ENCODE measurements at places on chromosomes 4 and X.

- DNase-seq, result no peak
These were observed 1060.8 kb downstream of the FAT4 start for GRCh38 chr4:126375462-126376054.

DNA sequence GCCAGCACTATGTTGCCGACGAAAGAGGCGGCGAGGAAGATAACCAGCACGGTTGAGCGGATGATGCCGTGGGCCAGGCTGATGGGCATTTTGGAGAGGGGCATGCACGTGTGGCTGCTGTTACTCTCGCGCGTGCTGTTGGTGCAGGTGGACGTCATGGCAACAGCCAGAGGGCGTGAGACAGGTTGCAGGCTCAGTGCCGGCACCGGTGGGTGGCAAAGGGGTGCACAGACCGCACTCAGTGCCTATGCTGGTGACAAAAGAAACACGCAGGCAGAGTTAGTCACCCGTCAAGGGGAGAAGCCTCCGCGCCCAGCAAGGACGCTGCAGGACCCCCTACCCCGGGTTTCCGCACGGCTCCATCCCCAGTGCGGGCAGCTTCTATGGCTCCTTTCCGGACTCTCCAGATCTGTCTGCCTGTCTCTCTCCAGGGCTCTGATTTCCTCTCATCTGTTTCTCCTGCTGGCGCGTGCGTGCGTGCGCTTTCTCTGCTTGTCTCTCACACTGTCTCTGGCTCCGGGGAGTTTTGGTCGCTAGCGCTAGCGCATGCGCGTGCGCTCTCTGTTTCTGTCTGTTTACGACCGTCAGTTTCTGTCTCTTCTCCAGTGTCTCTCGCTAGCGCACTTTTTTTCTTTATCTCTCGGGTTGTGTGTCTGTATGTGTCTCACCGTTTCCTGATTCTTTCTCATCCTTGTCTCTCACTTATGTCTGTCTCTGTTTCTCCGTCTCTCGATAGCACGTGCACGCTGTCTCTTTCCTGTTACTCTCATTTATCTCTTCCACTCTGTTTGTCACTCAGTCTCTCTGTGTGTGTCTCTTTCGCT, 2.1 kb downstream of the GPR101 start:
- DNase-seq, result no peak

GRCh38 chrX:66004928-66005829, 34.7 kb downstream of the VSIG4 start:
- no peak for DNase-seq

DNA sequence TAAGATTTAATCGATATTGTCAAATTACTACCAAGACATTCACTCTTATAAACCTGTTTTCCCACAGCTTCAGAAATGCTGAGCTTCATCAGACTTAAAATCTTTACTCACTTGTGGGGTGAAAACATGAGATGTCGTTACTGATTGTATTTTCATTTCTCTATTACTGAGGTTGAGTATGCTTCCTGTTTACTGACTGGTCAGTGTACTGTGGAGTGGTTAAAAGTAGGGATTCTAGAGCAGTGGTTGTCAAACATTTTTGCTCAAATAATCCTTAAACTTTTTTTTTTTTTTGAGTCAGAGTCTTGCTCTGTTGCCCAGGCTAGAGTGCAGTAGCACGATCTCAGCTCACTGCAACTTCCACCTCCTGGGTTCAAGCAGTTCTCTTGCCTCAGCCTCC, 50.3 kb downstream of the NSUN7 start:
- no peak for DNase-seq

- DNase-seq, result no peak
These were observed 1.8 kb downstream of the FLNA start for GRCh38 chrX:154372612-154373022.

DNA sequence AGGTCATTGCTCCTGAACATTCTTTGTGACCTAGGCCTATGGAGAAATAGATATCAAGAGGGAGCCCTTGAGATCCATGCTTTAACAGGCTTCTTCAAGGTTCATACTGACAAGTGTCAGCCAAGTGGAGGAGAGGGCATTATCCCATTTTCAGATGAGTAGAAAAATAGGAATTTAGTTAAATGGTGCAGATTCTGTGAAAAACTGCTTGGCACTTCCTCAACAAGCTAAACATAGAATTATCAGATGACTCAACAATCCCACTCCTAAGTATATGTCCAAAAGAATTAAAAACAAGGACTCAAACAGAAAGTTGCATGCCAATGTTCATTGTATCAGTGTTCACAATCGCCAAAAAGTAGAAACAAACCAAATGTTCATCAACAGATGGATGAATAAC, 43.8 kb upstream of the KCNIP4 start:
- DNase-seq, result no peak

DNA sequence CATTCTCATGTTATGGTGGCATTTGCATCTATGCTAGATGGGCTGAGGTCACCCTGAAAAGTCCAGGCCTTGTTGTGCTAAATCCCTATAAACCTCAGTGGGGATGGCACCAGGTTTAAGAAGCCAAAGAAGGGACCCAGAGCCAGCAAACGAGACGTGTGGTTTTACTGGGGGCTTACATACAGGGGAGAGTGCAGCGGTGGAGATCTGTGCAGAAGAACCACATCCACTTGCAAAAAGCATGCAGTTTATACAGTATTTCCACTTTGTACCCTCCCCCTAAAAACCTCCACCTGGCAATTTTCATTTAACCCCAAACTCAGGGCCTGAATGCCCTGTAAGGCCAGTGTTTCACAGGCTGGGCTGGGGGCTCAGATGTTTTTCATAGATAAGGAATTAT, 134.9 kb upstream of the GATB start:
- no peak for DNase-seq

DNA sequence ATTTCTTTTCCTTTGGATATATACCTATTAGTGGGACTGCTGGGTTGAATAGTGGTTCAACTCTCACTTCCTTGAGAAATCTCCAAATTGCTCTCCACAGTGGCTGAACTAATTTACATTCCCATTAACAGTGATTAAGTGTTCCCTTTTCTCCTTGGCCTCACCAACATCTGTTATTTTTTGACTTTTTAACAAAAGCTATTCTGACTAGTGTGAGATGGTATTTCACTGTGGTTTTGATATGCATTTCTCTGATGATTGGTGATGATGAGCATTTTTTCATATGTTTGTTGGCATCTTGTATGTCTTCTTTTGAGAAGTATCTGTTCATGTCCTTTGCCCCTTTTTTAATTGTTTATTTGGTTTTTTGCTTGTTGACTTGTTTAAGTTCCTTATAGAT, 413.0 kb downstream of the MAPK10 start:
- DNase-seq, result no peak

- no peak for DNase-seq
These were observed 25.5 kb upstream of the TMSB4X start for GRCh38 chrX:12949205-12949926.

GRCh38 chr4:4803216-4803911, 56.1 kb upstream of the MSX1 start:
- no peak for DNase-seq

DNA sequence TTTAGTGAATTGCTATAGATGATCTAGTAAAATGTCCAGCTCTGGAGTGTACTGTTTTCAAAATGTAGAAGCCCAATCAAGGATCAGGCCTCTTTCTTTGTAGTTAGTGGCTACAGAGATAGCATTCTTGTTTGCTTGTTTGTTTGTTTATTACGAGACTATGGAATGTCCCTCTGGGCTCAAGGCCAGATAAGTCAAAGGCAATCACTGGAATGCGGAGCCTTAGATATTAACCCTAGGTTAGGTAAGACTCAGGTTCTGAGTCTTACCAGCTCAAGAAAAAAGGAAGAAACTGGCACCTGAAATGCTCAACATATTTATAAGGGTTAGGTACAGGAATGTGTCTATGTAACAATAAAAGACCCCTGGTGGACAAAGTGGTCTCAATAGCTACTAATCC, 261.5 kb downstream of the SLC7A11 start:
- no peak for DNase-seq

DNA sequence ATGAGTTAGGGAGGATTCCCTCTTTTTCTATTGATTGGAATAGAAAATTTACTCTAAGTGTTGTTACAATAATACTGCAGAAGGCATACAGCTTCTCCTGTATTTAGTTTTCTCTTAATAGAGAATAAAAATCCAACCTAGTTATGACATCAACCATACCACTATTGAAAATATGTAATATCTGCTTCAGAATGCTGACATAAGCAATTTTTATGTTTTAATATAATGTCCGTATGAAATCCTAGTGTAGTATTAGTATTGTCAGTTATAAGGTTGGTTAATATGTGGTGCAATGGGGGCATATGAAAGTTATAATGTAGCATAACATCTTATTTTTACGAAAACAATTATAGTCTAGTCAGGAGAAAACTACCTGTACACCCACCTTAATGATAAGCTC, 68.2 kb downstream of the HEPH start:
- DNase-seq, result no peak

DNA sequence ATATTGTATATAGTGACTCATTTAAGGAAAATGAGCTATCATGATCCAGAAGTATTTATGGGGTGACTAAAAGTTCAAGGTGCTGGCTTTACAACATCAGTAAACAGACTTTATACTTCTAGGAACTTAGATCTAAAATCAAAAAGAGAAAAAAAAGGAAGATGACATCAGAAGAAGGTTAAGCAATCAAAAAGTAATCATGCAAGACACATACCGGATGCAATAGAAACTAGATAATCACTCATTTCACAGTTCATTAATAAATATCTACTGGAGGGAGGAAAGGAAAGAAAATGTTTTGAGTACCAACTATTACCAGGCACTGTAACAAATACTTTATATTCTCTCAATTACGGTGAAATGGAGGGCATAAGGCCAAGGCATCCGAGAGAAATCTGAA, 276.4 kb downstream of the SPRY1 start:
- no peak for DNase-seq

GRCh38 chr4:82774711-82775171, 23.9 kb downstream of the SCD5 start:
- DNase-seq, result no peak

GRCh38 chr4:52862639-52863161, 583 bp downstream of the RASL11B start:
- no peak for DNase-seq

GRCh38 chrX:9222299-9222698, 188.4 kb upstream of the FAM9B start:
- no peak for DNase-seq

- DNase-seq, result no peak
These were observed 25.5 kb upstream of the ZNF330 start for GRCh38 chr4:141195095-141195707.

GRCh38 chr4:116516711-116517110, 568.7 kb downstream of the TRAM1L1 start:
- no peak for DNase-seq

DNA sequence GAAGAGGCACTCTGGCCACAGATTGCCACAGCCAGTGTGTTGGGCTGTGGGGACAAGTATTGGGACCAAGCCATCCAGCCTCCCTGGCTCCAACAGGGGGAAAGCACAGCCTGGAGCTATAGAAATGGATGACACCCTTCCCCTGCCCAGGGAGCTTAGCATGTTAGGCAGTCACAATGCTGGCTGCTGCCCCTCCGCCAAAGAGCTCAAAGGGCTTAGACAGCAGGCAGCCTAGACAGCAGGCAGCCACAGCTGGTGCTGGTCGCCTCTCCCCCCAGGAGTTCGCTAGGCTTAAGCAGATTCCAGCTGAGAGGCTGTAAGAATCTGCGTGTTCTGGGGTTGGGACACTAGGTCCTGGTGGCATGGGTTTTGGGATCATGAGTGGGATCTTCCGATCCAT, 94.5 kb upstream of the MXRA5 start:
- no peak for DNase-seq

All from ascending aorta (tissue), 2 donors.